Activated CD4-positive, alpha-beta T cell treated with anti-CD3 and anti-CD28 coated beads, Interleukin-2, Interleukin-4, amounts not matched to agents 100 ng/mL and 50 ng/mL, durations not matched to agents 16 hours and 8 hours (primary cell): ENCODE measurements at places on chromosomes 6 and 20.

- no peak for DNase-seq
Observed at GRCh38 chr20:49381558-49382493, 100.6 kb downstream of the KCNB1 start.

DNA sequence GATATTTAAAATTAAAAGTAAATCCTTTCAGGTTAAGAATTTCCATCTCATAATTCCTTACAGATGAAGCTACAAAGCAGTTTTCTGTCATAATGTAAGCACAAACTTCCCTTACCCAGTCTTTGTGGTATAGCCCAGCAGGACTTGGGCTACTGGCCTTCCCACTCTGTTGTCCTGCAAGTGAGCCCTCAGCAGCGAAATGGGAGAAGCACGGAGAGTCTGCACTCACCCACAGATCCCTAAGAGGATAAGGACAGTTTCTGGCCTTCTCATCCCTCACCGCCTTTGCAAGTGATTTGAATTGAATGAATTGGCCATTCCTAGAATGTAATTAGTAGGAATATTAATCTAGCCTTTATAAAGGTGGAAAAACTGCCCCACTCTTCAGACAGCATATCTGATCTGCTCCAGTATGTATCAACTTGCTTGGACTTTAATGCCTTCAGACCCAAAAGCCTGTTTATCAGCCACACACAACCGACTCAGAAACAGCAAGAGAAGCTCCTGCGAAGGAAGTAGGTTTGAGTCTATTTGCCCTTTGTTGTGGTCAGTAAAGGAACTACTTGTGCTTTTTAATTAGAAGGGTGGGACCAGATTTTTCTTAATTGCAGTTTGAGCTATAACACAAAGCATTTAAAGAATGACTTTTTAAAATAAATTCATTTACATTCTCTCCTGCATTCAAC lies 29.9 kb upstream of the PRDM1 start:
- DNase-seq = peak; percentile 6

- DNase-seq = peak; percentile 48
Observed at GRCh38 chr6:11459079-11459610, 78.4 kb upstream of the TMEM170B start.

DNA sequence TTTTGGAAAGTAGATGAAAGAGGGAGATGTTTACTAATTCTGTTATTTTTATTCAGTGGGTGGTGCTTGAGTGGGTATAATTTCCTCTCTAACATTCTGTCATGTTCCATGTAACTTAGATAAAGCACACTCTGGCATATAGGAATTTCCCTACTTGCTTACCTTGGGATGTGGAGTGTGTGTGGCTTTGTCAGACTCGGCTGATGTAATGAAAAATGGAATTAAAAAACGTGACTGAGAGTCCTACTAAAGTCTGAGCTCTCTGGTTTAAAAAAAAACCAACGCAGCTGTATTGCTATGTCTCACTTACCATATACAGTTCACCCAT lies 98.3 kb downstream of the JARID2 start:
- DNase-seq = no peak

GRCh38 chr6:12735786-12736185 lies 19.2 kb downstream of the PHACTR1 start:
- no peak for DNase-seq

DNA sequence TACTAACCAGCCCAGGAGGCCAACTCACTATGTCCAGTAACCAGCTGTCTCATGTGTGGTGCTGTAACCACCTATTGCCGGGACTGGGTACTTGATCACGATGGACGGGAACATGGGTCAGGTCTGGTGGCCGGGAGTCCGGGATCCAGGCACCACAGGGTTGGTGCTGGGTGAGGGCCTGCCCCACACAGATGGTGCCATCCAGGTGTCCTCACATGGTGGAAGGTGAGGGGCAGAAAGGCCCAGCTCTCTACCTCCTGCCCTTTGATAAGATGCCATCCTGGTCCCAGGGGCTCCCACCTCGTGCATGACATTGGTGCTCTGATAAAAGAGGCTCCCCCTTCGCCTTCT lies 116.3 kb downstream of the TAF4 start:
- DNase-seq = no peak

DNA sequence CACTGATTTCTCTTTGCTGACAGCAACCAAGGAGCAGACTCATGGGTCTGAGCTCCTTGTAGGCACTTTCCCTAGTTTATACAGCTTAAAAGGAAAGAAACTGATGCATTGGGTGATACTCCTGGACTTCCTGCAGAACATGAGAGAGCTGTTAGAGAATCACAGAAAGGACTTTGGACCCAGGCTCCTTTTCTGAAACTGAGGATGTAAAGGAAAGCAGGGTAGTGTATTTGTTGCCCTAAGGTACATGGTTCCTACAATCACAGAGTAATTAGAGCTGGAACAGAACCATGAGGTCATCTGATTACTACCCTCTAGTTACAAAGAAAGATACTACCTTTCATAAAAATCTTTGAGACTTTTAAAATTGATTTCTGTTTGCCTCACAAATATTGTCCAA lies 477.1 kb upstream of the SPTLC3 start:
- no peak for DNase-seq

GRCh38 chr6:134178161-134179044 lies 126.0 kb upstream of the SLC2A12 start:
- peak; percentile 79 for DNase-seq

DNA sequence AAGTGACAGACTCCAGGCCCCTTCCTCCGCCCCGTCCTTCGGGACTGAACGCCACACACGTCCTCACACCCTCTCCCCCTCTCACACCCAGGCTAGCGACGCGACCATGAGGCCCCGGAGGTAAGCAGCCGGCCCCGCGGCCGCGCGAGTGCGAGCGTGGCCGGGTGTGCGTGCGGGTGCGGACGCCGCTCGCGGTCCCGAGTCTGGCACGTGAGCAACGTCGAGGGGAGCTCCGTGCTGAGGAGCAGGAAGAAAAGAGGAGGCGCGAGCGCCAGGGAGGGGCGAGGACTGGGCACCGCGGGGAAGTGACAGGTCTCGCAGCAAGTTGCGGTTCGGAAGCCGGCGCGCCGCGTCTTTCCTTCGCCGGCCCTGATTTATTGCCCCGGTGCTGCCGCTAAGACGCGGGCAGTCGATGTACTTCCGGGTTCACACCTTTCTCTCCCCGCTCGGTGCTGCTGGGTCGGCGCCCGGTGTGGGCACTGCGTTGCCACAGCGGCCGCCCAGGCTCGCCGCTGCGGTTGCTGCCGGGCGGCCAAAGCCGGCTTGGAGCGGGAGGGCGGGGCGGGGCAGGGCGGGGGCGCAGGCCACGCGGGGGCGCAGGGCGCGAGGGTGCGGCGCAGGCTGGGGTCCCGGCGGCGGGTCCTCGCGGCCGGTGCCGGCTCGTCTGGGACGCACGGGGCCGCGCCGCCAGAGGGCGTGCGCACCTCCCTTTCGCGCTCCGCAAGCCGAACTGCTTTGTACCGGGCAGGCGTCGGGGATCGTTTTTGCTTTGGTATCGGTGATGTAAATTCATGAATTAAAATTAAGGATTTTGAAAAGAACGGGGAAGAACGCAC lies 15.8 kb upstream of the LIN28B start:
- peak; percentile 37 for DNase-seq

GRCh38 chr20:43942667-43943285 lies 28.1 kb downstream of the TOX2 start:
- DNase-seq = peak; percentile 76

DNA sequence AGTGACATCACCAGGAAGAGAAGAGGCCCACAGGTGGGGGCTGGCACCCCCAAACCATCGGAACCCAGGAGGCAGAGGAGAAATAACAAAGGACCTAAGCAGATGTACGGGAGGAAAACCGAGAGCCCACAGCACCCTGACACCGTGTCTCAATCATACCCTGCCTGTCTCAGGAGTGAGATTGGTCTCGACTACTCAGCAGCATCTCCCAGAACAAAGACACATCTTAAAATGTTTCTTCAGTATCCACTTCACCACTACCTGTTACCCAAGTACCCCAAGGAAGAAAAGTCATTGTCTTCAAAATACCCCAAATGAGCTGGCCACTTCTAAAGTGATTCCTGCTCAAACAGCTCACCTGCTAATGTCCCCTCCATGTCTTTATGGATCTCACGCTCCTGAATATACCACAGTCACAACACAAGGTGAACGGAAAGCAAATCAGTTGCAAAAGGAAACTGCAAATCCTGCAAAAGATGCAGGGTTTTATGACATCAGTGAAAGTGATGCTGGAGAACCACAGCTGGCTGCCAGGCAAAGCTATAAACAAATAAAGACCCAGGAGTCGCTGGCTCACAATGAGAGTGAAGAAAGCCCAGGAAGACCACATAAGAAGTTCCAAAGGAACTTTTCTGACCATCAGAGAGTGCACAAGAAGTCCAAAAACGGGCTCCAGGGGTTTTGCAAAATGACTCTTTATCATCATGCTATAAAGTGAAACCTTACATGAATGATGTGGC lies 44.1 kb downstream of the PREX1 start:
- peak; percentile 85 for DNase-seq

- peak; percentile 80 for DNase-seq
Observed at GRCh38 chr20:64057628-64058498, 5.1 kb upstream of the TCEA2 start.

GRCh38 chr20:5260889-5261288 lies 55.9 kb downstream of the PROKR2 start:
- DNase-seq = no peak

GRCh38 chr6:10720265-10720959 lies 2.5 kb upstream of the TMEM14C start:
- peak; percentile 54 for DNase-seq

- DNase-seq = peak; percentile 49
Observed at GRCh38 chr6:118283766-118284165, 264.3 kb upstream of the PLN start.

GRCh38 chr6:140874066-140874465 lies 1258.7 kb upstream of the GJE1 start:
- DNase-seq = no peak

GRCh38 chr6:34511214-34511914 lies 44.8 kb downstream of the SPDEF start:
- no peak for DNase-seq

DNA sequence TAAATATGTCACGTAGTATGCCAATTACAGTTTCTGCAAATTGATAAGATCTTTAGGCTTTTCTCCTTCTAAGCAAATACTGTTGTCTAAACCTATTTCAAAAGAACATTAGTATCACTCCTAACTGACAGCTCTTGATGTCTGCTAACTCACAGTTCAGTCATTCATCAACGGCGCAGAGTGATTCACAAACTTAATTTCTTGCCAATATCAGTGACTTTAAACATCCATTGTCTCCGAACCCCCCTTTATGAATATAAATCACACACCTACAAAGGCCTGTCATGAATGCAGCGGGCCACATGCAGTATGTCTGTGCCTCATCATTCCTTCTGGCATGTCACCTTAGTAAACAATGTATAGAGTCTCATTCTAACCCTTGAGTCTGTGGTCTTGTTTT lies 420.6 kb downstream of the CDC5L start:
- no peak for DNase-seq

DNA sequence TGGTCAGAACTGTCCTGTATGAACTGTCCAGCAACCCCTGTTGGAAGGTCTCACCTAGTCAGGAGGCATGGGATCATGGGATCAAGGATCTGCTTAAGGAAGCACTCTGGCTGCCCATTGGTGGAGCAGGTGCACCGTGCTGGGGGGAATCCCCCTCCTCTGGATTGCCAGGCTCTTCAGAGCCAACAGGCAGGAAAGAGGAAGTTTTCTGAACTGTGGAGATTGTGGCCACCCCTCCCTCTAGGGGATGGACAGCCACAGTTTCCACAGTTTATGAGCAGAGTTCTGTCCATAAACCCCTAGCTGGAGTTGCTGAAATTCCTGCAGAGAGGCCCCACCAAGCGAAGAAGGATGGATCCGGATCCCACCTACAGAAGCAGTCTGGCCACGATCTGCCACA lies 13.0 kb upstream of the HLA-DQB1 start:
- no peak for DNase-seq

DNA sequence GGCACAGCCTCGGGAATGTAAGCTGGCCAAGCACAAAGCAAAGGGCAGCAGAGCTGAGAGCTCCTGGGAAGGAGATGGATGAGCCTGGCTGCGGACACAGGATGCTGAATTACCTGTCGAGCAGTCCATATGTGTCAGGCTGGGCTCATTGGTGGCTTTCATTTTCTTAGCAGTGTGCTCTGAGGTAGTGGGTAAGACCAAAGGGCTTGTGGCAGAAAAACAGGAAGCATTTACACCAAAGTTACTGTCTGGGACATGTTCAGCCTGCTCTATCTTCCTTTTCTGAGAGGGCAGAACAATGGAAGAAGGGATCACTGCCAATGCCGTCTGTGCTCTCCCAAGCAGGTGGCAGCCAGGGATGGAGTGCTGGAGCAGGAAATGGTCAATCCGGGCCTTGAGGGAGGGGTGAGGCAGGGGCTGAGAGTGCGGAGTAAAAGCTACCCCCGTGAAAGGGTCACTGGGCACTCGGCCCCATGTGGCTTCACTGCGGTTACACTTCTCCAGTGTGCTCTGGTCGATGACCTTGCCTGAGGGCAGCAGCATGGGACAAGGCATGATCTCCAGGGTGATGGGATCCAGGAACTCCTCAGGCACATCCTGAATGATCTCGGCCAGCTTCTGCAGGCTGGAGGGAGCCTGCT lies 36.9 kb upstream of the AVP start:
- DNase-seq = no peak

DNA sequence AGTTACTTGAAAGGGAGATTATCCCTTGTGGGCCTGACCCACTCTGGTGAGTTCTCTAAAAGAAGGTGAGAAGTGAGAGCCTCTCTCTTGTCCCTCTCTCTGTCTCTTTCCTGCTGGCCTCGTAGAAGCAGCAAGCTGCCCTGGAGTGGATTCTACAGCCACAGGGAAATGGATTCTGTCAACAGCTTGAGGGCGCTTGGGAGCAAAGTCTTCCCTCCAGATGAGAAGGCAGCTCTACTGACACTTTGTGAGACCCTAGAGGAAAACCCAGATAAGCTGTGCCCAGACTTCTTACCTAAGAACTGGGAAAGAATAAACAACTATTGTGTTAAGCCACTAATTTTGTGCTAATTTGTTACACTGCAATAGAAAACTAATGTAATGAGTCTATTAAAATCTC lies 39.9 kb downstream of the ANKRD60 start:
- no peak for DNase-seq

- DNase-seq = no peak
Observed at GRCh38 chr20:31721408-31722256, 1.0 kb downstream of the BCL2L1 start.

DNA sequence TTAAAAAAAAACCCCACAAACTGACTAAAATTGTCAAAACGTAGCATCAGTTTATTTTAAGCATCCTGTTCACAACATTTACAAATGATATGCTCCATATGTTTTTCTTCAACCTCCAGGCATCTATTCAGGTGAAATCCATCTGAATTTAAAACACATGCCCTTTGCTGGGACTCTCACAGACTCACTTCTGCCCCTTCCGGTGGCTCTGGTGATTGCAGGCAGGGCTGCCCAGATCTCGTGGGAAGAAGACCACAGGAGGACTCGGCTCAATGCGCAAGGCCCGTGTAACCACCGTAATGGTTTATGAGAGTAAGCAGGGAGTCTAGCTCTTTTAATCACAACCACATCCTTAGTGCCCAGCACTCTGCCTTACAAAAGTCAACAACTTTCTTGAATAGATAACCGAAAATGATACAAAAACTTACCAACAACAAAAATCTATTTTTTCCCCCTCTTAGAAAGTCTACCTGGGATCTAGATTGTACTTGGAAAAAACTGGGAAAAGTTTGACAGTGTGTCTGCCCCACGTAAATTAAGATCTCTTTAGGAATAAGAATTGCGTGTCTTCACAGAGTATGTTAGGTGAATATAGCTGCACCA lies 139.1 kb downstream of the KIF16B start:
- peak; percentile 32 for DNase-seq

- DNase-seq = peak; percentile 58
Observed at GRCh38 chr6:15441215-15441868, 195.5 kb downstream of the JARID2 start.
